ENCODE measurements at places on chromosomes 12 and 14.

- no peak for DNase-seq
Measured at GRCh38 chr12:22974865-22975264, 349.9 kb downstream of the ETNK1 start.

DNA sequence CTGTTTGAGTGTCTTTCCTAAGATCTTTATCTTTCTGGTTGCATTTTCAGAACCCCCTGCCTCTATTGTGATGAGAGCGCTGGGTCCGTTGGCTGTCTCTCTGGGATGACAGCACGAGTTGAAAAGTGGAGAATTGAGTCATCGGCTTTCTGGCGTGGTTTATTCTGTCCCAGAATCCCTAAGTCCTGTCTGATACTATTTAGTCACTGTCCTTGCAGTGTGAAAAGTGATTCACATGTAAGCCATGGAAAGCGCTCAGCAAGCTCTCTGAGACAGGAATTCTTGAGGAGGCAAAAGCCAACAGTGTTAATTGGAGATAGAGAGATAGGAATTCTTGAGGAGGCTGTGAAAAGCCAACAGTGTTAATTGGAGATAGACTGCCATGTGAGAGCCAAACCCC lies 121.7 kb downstream of the CHST11 start:
- DNase-seq: no peak

DNA sequence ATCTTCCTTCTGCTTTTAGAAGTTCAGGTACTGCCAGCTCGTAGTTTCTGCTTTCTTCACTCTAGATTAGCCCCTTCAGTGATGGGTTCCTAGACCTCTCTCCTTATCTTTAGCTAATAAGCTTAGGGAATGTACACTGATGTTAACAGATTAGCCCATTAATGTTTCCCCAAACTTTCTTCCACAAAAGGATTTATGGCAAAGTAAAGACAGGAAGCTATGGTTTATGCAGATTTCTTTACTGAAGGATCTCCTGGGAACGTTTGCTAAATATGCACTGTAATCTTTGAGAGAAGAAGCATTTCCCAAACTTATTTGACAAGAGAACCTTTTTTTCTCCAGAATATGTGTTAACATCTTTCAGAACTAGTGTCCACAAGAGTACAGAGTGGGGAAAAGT lies 4.2 kb downstream of the SOCS4 start:
- no peak for DNase-seq

GRCh38 chr14:88179716-88180115 lies 143.4 kb downstream of the KCNK10 start:
- no peak for DNase-seq

GRCh38 chr12:66803930-66804329 lies 125.1 kb upstream of the GRIP1 start:
- DNase-seq: no peak

GRCh38 chr14:85079842-85080730 lies 449.9 kb upstream of the FLRT2 start:
- no peak for DNase-seq

DNA sequence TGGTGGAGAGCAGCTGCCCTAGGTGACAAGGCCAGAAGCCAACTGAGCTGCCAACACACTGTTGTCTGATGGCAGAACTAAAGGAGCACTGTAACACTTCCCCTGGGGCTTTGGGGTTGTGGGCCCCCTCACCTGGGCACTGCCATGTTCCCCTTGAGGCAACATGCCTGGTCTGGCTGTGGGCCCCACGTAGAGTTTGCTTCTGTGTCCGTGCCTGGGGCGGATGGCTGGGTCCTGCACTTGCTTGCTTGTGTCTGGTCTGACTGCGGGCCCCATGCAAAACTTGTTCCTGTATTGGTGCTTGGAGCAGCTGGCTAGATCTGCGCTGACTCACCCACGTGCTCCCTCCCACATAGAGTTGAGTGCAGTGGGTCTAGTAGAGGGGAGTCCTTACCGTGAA lies 78.4 kb downstream of the MNAT1 start:
- DNase-seq: no peak
